ENCODE measurements at places on chromosomes 4 and X.
A peak's percentile ranks its signal among the peaks of the same experiment; 100 is the strongest.

GRCh38 chrX:77617206-77617605 is 168.8 kb downstream of the ATRX start:
- no peak for DNase-seq

- no peak for DNase-seq
Observed at GRCh38 chrX:36640232-36640631, 367.9 kb upstream of the FAM47C start.

GRCh38 chrX:77505227-77505626 is 58.0 kb downstream of the FGF16 start:
- no peak for DNase-seq

- DNase-seq, result no peak
Observed at GRCh38 chr4:173490817-173491528, 39.1 kb downstream of the HAND2 start.

DNA sequence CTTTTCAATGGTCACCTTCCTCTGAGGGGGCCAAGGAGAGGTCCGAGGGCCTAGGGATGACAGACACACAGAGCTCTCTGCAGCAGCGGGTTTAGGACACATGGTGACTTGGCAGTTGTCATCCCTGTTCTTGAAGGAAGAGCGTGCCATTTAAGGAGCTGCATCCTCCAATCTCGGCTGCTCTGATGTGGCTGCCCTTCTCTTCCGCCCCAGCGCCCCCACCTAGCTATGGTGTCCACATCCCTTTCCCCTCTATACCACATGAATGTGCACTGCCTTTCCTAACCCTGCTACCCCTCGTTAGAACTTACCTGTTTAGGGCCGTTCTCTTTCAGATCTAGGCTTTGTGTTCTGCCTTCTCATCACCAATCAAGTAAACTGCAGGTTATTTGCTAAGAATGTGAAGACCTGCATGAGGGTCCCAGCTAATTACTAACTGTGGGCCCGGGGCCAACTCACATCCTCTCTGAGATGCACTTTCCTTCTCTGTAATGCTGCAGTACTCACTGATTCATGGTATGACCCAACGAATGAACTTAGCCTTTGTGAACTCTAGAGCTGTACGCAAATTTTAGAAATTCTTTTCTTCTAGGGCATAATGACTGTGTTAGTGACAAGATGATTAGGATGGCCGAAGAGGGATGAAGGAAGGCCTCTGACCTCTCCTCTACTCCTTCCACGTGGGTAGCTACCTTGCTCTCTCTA is 38.2 kb downstream of the CHST7 start:
- peak; percentile 41 for DNase-seq

- peak; percentile 30 for DNase-seq
Observed at GRCh38 chr4:67327245-67328017, 217.9 kb downstream of the CENPC start.

GRCh38 chrX:109967156-109967555 is 35.8 kb upstream of the TMEM164 start:
- DNase-seq, result no peak
